ENCODE measurements at places on chromosomes 2 and 18.
A peak's percentile ranks its signal among the peaks of the same experiment; 100 is the strongest.

GRCh38 chr2:179952658-179953057 lies 54.4 kb downstream of the CWC22 start:
- DNase-seq: no peak

GRCh38 chr18:78526275-78526674 lies 453.3 kb upstream of the SALL3 start:
- DNase-seq: no peak

GRCh38 chr2:169050476-169051240 lies 18.7 kb upstream of the DHRS9 start:
- DNase-seq: no peak

DNA sequence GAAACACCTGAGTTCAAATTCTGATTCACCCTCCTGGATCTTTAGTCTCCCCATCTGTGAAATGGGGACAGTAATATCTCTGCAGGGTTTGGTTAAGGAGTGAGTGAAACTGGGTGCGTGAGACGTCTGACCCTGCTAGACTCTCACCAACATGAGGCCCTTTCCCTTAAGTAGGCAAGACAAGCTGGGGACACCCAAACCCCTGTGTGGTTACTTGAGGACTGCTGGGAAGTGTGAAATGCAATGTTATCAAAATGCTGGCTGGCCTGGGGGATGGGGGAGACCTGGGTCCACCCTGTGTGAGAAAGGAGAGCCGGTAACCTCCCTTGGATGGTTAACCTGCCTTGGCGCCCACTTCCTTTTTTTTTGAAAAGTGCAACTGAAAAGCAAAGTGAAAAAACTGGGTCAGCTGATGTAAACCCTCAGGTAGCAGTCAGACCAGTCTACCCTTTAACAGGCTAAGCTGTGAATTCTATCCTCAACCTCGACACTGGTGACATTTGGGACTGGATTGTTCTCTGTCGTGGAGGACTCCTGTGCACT lies 82.3 kb downstream of the INPP5D start:
- DNase-seq: no peak

DNA sequence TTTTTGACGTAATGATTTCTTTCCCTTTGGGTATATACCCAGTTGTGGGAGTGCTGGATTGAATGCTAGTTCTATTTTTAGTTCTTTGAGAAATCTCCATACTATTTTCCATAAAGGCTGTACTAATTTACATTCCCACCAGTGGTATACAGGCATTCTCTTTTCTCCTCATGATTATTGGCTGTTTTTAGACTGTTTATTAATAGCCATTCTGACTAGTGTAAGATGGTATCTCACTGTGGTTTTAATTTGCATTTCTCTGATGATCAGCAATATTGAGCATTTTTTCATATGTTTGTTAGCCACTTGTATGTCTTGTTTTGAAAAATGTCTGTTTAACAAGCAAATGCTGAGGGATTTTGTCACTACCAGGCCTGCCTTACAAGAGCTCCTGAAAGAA lies 9.2 kb upstream of the CD28 start:
- no peak for DNase-seq

- DNase-seq: no peak
Measured at GRCh38 chr2:83364264-83364663, 1094.8 kb downstream of the SUCLG1 start.

GRCh38 chr18:69838620-69839411 lies 108.9 kb downstream of the CD226 start:
- DNase-seq: no peak

GRCh38 chr2:212975333-212975732 lies 176.1 kb downstream of the IKZF2 start:
- no peak for DNase-seq

- no peak for DNase-seq
Measured at GRCh38 chr2:168330624-168331423, 83.4 kb upstream of the STK39 start.

GRCh38 chr2:237546876-237547395 lies 19.4 kb upstream of the PRLH start:
- no peak for DNase-seq

DNA sequence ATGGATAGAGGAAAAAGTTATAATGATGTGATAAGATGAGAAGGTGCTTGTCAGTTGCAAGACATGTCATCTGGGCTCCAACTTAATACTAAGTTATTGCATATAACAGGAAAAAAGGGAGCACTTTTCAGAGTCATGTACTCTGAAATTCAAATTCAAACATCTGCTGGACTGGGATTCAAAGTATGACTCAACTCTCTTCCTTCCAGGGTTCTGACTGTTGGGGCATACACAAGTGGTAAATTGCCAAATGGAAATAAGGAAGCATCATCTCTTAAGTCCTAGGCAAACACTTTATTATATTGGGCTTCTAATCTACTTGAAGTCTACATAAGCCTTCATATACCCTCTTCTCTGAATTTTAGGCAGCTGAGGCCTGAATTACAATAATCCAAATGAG lies 44.9 kb downstream of the ZBTB14 start:
- no peak for DNase-seq

DNA sequence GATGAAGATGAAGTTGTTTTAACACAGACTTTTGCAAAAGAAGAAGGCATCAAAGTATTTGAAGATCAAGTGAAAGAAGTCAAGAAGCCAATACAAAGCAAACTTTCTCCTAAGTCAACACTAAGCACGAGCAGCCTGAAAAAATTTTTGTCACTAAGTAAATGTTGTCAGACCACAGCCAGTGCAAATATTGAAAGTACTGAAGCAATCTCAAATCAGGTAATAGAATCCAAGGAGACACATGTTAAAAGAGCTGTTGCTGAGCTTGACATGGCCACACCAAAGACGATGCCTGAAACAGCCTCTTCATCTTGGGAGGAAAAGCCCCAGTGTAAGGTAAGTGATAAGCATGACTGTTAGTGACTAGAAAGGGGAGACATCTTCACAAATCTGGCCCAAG lies 75.1 kb downstream of the FSIP2 start:
- no peak for DNase-seq

DNA sequence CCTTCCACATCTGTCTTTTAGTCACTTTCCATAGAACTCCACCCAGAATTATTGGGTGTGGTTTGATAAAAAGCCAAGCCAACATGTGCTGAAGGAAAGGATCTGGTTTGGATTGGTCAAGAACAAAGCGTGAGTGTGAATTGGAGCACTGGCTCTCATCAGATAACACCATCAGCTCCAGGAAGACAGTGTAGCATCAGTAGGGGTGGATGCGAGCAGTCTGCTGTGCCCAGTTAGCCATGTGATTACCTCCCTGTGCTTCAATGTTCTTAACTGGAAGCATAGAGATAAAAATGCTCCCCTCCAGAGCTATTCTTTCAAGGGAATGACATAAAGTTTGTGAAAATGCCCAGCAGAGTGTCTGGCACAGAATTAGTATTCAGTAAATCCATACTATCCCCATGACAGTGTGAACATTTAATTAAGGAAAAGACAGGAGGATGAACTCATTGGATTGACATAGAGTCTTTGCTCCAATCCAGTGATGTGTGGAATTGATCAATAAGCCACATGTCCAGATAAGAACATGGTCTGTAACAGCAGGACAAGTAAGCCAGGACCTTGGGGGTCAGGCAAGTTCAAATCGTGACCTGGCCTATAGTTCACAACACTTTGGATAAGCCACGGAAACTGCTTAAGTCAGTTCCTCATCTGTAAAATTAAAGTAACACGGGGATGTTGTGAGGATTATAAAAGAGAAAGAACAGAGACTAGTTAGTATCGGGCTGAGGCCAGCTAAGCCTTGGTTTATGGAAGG lies 68.0 kb downstream of the FAM124B start:
- no peak for DNase-seq

- no peak for DNase-seq
Measured at GRCh38 chr2:235545339-235546150, 51.7 kb downstream of the AGAP1 start.

- DNase-seq: no peak
Measured at GRCh38 chr18:11666831-11667230, 22.2 kb upstream of the GNAL start.

DNA sequence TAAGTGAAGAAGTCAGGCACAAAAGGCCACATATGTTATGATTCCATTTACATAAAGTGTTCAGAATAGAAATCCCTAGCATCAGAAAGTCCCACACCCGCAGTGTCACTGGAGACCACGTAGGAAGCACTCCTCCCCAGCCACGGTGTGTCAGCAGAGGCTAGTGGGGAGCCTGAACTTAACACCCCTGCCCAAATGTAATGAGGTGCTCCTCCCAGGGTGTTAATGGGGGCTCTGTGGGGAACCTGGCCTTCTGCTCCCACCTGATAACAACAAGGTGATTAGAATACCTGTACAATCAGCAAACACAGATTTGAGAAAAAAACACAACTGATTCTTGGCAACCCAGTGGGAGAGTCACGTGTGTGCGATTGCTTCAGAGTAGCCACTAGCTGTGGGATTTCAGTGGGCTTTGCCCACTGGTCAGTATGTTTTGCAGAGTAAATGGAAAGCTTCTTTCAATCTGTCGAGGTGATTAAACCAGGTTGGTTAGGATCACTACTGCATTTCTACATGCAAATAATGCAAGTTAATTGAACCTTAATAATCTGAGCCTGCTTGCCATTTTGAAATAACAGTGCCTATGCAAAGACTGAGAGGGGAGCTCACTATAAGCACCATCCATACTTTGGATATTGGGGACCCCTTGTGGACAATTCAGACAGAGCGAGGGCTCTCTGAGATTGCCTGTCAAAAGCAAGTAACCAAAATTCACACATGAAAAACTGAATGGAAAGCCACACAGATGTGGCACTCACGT lies 20.6 kb upstream of the ATRAID start:
- DNase-seq: peak; percentile 28

DNA sequence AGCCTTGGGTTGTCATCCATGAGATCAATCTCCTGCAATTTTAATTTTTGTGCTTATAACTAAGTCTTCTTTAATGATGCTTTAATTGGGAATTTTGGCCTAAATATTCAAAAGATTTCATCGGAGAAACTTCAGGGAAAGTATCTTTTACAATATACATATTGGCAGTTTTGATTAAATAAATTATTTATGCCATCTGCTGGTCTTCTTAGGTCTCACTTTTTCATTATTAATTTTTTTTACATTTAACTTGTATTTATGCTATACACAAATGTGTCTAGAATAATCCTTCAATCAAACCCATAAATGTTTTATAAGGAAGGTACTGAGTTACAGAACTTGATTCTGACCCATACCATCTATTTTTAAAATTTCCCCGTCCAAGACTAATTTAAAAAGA lies 95.1 kb upstream of the XPO1 start:
- DNase-seq: no peak

- no peak for DNase-seq
Measured at GRCh38 chr18:4603955-4604354, 148.8 kb upstream of the DLGAP1 start.

GRCh38 chr2:239466061-239466754 lies 65.4 kb upstream of the HDAC4 start:
- DNase-seq: no peak

GRCh38 chr18:715626-716025 lies 3.2 kb upstream of the ENOSF1 start:
- no peak for DNase-seq

DNA sequence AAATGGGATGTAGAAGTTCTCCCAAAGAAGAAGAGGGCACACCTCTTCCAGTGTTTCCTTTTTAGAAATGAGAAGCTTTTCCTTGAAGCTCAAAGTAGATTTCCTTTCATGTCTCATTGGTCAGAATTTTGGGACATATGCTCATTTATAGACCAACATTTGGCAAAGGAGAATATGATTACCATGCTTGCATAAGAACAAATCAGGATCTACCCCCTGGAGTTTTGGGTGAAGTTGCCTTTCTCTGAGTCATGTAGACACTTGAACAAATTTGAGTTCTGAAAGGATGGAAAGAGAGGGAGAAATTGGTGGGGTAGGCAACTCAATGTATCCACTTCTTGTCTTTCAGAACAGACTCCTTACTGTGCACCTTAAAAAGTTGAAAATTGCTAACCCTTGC lies 409.0 kb downstream of the SLC4A3 start:
- DNase-seq: no peak

DNA sequence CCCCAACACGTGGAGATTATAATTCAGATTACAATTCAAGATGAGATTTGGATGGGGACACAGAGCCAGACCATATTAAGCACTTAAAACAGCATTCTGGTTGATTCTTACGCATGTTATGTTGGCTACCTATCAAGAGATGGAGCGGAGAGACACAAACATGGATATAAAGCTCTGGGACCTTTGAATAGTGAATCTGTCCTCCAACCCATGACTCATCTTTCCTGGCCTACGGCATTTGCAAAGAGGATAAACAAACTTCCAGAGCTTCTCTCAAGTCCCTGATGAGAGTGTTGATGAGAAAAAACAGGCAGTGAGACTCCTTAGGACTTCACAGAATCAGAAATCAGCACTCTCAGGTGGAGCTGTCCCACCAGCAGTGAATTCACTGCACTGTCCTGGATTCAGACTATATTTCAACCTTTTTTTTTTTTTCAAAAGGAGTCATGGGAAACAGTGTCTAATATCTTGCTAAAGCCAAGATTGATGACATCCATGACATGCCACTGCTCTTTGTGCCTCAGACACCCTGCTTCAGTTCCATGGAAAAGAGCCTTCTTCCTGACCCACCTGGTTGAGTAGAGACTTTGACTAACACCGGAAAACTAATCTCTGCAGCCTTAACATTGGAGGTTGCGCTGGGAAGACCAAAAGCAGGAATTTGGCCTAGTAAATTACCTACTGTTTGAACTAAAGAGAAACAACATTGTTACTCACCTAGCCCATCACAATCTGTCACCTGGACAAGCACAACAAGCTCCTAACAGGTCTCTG lies 62.1 kb upstream of the NPAS2 start:
- no peak for DNase-seq

DNA sequence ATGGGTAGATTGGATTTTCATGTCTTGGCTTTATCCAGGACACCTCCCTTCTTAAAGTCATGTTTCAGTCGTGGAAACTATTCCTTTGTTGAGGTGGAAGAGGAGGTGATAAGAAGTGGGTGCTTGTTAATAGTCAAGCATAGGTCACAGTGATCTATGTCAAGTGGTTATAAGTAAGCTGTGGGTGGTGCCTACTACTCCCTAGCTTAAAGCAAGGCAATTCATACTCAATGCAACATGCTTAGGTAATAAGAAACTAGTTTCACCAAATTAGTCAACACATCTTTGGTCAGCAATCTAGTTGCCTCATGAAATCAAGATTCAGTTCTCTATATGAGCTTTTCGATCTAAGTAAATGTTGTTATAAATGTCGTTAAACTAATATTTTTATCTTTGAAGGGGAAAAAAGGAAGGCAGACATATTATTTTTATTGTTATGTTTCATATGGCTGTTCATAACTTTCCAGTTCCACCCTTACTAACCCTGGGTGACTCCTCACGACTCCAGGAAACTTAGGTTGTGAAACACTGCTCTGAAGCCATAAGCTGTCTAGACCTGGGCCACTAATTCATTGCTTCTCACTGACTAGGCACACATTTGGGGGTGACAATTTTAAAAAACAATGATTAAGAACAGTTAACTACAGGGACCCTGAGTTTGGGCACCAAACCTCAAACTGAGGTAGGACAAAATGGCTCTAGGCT lies 5.8 kb upstream of the ABCB11 start:
- no peak for DNase-seq

DNA sequence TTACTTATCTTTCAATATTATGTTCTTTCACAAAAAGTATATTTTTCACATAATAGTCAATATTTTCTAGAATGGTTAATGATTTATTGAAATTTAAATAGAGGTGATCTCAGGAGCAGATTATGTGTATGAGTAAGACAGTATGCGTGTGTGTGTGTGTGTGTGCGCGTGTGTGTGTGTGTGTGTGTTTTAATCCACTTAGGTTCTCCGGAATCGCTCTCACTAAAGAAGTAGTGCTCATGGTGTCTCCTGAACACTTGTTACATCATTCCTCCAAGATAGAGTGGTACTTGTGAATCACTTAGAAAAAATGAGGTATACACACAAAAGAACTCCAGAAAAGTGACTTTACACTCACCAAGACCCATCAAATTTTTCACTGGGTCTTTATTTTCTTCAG lies 91.0 kb upstream of the KCNH7 start:
- no peak for DNase-seq
